NCI-H2029 treated with DMSO at 0.1 percent for 48 hours (cell line): ENCODE measurements at places on chromosomes 6 and 20.

GRCh38 chr20:53613748-53614147 lies 20.1 kb upstream of the ZNF217 start:
- DNase-seq: no peak

- no peak for DNase-seq
Measured at GRCh38 chr20:15942130-15942529, 631.1 kb downstream of the KIF16B start.

DNA sequence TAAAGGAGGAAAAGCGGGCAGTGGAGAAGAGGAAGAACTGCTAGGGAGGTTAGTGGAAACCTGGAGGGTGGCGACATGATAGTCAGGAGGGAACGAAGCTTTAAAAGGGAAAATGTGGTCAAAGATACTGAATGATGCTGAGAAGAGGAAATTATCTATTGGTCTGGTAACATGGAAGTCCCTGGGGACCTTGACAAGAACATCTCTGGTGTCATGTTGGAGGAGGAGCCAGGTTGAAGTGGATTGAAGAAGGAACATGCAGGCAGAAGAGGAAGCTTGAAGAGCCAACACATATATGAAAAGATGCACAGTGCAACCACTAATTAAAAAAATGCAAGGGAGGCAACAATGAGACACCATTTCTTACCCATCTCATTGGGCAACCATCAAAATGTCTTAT lies 251.9 kb upstream of the RNF24 start:
- DNase-seq: no peak

- no peak for DNase-seq
Measured at GRCh38 chr20:36398515-36398914, 92.4 kb downstream of the DLGAP4 start.

GRCh38 chr6:31659649-31660380 lies 763 bp downstream of the C6orf47 start:
- DNase-seq: no peak

DNA sequence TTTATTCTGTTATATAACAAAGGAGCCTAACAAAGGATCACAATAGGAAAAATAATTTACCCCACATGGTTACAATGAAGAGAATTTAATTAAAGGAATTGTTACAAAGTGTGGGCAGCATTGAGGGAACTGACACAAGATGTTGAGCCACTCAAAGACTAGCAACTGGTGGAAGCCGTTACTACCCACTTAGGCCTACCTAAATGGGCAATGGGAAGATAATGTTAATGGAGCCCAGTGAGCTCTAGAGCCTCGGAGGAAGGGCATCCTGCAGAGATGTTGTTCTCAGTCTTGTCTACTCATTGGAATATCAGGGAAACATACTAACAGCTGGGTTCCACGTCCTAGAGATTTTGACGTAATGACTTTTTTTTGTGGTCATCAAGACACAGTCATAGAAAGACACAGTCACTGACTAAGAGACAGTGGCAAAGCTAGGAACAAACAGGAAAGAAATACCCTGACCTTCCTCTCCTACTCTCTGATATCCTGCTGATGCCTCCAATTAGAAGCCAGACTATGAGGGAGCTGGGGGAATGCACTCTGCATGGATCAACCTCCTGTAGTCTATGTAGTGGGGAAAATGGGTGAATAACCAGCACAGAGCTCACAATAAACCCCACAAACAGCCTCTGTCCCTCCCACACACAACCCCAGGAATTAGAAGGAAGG lies 523.8 kb upstream of the FLRT3 start:
- DNase-seq: no peak

DNA sequence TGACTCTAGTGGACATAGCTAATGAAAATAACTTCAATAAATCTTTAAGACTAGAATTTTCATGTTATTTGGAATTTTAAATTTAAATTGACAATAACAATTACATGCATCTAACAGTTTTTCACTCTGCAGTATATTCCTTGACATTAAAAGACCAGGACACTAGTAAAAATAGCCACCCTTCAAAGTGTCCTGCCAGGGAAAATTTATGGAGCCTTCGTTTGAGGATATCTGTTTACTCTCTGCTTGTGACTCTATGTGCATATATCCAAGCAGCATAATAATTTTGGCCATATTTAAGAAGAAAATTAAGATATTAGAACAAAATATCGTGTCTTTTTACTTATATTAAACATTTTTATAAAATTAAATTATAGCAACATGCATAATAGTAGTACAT lies 58.8 kb upstream of the NKAIN2 start:
- no peak for DNase-seq

GRCh38 chr20:58710481-58711265 lies 18.1 kb downstream of the NPEPL1 start:
- no peak for DNase-seq

DNA sequence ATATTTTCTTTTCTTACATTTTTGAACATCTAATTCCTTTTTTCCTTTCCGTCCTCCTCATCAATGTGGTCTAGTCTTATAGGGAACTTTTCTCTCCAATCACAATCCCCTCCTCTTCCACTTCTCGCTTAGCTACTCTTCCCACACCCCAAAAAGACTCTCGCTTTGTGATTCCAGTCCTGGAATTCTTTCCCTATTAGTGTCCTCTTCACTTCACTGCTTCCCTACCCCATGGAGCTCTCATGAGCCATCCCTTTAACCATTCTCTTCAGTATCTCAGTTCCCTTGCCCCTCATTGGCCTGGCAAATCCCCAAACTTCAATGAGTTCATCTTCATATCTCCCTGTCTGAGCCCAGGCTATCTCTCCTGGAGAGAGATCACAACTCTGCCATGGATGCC lies 55.3 kb upstream of the CEP85L start:
- DNase-seq: no peak

GRCh38 chr6:27757307-27757706 lies 154.9 kb downstream of the OR2B2 start:
- no peak for DNase-seq

GRCh38 chr20:48953653-48954052 lies 32.1 kb downstream of the ARFGEF2 start:
- no peak for DNase-seq

- no peak for DNase-seq
Measured at GRCh38 chr20:5687884-5688283, 62.3 kb upstream of the SHLD1 start.

DNA sequence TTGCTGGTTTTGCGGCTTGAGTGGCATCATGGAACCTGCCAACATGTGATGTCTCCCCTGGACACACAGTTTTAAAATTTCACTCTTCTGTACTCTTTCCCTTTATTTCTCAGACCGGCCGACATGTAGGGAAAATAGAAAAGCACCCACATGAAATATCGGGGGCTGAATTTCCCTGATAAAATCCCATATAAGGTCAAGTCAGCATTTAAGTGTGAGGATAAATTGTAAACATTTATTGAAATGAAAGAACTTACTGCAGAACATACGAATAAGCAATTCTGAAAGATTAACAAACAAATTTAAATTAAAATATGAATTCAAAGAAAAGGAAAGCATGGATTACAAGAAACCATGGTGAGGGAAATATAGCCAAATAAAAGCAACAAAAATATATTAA lies 345.5 kb downstream of the EPHA7 start:
- DNase-seq: no peak

GRCh38 chr6:148831064-148831463 lies 84.2 kb downstream of the UST start:
- no peak for DNase-seq

DNA sequence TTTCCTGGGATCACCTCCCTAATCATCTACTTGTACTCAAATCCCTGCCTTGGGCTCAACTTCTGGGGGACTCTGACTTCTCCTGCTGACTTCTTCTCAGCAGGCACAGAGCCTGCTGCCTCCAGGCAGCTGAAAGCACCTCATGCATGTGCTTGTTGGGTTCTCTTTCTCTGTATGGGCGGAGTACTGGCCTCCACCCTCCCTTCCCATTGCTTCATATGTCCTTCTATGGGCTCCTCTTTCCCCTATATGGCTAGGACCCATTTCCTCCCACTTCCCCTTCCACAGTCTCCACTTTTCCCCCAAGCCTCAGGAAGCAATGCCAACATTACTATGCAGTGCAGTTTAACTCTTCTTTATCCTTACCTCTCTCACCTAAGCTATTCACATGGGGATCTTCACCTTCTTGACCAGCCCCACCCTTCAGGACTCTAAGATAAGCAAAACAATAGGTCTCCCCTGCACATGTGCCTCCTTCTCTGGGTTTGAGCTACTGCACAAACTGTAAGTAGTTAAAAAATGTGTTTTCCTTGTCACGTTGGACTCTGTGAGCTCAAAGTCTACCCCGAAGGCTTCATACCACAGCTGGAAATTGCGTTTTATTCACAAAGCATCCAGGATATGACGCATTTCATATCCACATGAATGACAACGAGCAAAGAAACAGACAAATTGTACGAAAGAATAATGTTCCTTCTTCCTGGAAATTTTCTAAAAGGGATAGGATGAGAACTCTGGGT lies 93.7 kb downstream of the CDS2 start:
- no peak for DNase-seq

GRCh38 chr6:23013776-23014175 lies 444.4 kb downstream of the HDGFL1 start:
- DNase-seq: no peak

DNA sequence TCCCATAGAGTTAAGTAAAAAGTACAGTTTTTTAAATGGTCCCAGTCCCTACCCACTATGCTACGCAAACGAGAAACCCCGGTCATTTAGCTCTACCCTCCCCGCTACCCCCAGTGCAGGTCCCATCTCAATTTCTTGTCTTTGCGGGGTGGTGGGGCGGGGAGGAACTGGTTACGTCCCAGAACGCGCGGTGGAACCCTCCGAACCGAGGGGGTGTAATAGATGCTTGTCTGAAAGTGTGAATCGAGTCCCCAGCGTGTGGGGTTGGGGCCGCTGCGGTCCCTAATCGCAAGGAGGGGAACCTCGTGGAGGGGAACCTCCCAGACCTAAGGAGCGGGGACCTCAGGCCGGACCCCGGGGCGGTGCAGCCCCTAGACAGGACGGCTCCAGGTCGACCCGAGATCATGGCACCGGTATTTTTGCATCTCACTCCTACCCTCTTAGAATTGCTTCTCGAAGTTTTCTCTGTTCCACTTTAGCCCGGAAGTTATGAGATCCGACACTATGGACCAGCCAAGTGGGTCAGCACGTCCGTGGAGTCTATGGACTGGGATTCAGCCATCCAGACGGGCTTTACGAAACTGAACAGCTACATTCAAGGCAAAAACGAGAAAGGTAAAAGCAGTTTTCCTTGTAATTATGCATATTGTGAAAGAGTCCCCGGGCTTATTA lies 779 bp downstream of the HEBP2 start:
- DNase-seq: no peak

DNA sequence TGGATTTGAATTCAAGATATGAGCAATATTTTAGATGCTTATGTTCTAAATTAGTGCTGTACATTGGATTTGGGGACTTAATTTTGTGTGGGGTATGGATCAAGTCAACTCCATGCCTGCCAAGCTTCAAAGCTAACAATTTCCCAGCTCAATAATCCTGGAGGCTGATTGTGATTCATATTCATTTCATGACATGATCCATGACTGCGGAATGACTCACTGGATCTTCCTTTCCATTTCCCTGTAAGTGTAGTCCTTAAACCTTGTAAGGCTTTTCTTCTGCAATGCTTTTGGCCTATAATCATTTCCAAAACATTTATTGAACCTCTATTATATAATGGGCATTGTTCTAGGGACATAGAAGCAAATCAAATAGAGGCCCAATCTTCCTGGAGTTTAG lies 44.7 kb upstream of the CCN2 start:
- no peak for DNase-seq

DNA sequence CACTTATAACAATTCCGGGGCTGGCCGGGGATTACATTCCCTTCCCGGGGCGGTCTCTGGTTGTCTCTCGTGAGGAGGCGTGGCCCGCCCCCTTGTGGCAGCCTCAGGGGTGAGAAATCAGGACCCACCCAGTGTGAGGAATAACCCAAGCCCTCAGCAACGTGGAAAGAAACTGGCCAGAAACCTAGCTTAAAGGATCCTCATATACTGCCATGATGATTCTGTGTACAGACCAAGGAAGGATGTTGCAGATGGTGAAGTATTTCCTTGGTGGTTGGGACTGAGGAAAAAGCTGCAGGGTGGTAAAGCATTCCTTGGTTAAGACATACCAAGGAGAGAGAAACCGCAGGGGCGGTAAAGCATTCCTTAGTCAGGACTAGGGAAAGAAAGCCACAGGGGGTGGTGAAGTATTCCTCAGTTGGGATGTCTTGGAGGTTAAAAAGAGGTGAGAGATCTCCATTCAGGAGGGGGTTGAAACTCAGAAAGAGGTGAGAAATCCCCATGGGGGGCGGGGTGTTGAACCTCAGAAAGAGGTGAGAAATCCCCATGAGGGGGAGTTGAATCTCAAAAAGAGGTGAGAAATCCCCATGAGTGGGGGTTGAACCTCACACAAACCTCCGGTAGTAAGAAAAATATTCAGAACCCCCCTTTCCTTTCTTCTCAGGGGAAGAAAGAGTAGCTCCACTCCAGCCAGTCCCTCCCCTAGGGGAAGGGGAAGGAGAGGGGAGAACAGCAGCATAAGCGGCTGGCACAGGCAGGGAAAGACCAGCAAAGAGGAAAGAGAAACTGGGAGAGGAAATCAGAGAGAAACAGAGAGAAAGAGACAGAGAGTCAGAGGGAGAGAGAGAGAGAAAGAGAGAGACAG lies 238.1 kb downstream of the RNGTT start:
- no peak for DNase-seq

GRCh38 chr6:56062836-56063235 lies 184.5 kb downstream of the COL21A1 start:
- no peak for DNase-seq

DNA sequence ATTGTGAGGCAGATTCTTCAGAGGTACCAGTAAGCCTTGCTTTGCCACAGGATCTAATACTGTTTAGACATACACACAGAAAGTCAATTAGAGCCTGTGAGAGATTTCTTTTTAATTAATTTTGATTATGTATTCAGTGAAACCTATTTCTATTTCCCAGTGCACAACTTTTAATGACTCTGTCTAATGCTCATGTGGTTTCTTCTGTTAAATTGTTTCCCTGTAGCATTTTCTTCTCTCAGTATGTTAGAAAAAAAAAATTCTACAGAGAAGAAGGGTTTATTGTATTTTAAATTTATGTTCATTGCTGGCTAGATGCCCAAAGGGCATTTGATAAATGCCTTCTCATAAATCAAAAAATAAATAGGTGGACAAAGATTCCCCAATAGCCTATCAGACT lies 293.7 kb downstream of the C6orf118 start:
- no peak for DNase-seq

DNA sequence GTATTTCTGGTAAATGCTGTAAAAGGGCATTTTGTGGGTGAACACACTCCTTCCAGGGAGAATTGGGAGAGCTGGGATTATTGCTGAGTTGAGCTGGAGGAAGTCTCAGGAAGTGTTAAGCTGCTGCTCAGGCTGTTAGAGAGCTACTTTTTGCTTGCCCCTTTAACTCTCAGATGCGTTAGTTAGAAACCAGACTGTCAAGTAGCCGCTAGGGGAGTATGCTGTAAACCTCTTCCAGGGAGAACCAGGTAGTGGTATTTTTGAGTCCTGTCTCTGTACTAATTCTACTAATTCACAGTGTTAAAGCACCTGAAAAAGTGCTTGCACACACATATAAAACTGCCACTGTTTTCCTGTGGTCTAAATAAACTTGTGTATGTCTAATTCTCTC lies 6.6 kb upstream of the GFRAL start:
- no peak for DNase-seq

- no peak for DNase-seq
Measured at GRCh38 chr6:83198486-83199172, 5.5 kb downstream of the RWDD2A start.
